Lower leg skin (tissue), 4 donors: ENCODE measurements at places on chromosomes 16 and 17.

- peak; percentile 49 for DNase-seq
These were observed 11.5 kb downstream of the KCNG4 start for GRCh38 chr16:84228256-84228838.

- no peak for DNase-seq
These were observed 177.2 kb downstream of the ENGASE start for GRCh38 chr17:79251824-79252223.

GRCh38 chr17:73623818-73624217 is 20.4 kb downstream of the SDK2 start:
- no peak for DNase-seq

DNA sequence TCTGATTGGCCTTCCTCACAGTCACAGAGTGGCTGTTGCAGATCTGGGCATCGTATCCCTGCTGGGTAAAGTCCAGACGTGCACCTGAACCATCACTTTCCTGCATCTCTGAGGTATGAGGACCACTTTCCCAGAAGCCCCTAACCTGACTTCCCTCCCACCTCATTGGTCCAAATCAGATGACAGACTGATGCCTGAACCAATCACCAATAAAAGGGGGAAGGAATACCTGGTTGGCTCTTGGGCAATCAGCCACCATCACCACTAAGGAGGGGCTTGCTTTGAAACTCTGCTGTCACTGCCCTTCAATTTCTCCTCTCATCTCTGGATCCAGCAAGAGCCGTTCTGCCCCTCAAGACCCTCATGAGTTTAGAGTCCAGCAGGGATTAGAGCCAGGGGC is 13.6 kb upstream of the WFDC1 start:
- no peak for DNase-seq

DNA sequence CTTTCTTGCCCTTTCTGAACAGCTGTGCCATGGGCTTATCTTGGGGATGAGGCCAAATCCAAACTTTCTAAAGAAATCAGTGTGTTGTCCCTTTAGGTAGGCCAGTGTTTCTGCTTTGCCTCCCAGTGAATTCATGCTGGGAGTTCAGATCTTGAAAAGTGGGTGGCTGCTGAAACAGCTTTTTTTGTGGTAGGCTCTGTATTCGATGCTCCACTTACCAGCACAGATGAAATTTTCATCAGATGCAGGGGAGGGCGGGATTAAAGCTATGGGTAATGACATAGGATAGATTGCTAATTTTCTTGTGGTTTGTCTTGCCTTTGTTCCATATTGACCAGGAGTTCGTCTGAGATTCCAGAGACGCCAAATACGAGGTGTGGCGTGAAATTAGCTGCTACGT is 2.8 kb downstream of the SOCS7 start:
- no peak for DNase-seq

- DNase-seq = no peak
These were observed 432.1 kb downstream of the ZFHX3 start for GRCh38 chr16:72615856-72616255.

GRCh38 chr17:64503341-64503740 is 2.7 kb downstream of the DDX5 start:
- no peak for DNase-seq

DNA sequence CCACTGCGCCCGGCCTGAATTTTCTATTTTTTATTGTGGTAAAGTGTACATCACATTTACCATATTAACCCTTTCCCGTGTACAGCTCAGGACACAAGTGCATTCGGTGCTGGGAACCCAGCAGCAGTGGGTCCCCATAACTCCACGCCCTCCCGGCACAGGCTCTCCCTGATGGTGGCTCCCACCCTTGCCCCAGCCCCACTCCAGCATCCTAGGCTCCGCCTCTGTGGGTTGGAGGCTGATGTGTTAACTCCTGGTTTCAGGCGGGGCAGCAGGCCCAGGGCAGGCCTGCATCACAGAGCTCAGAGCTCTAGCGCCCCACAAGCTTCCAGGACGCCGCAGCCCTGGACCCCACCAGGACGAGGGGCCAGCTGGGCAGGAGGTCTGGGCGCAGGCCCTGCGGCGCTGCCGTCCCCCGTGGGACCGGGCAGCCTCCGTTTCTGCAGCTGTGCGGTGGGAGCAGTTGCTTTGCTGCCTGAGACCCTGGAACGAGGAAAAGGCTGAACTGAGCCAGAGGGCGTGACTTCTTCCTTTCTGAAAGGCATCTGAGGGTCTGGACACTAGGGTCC is 19.6 kb downstream of the ZFPM1 start:
- DNase-seq = no peak

- DNase-seq = no peak
These were observed 134.2 kb downstream of the MGAT5B start for GRCh38 chr17:77002103-77003045.

DNA sequence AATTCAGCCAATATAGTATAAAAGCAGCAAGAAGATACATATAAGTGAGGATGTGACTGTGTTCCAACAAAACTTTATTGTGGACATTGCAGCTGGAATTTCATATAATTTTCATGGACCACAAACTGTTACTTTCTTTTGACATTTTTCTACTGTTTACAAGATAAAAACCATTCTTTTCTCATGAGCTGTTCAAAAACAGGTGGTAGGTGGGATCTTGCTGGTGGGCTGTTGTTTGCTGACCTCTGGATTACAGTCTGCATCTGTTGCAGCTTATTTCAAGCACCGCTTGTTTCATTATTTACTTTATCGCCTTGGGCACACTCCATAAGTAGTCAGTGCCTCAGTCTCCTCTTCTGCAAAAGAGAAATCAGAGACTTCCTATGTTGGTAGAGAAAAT is 99.5 kb downstream of the CDH13 start:
- DNase-seq = no peak

- peak; percentile 39 for DNase-seq
These were observed 3.4 kb downstream of the HS3ST3B1 start for GRCh38 chr17:14304222-14304772.

DNA sequence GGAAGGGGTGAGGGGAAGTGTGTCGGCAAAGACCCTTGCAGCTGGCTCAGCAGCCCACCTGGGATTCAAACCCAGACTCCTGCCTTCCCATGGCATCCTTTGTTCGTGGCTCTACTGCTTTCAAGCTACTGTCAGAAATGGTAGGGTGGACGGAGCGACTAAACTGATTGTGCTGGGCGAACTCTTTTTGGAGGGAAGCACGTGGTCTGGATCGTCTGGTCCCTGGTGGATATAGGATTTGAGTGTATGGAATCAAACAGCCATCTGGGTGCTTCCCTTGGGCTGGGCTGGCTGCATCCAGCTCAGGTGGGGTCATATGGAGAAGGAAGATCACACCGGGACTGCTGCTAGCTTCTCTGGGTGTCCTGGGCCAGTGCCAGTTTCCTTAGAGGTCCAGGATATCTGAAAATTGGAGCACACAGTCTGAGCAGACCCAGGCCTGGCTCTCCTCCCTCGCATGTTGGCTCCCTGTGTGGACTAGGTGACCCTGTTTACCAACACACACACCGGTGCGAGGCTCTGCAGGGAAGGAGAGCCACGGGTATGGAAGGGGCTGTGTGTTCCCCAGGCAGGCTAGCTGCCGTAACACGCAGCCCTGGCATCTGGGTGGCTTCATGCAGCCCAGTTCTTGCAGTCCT is 8.6 kb downstream of the CMIP start:
- no peak for DNase-seq

- DNase-seq = no peak
These were observed 186.6 kb downstream of the WWOX start for GRCh38 chr16:78286065-78286464.

- DNase-seq = no peak
These were observed 91.1 kb downstream of the C17orf67 start for GRCh38 chr17:56742601-56743000.

GRCh38 chr17:28563475-28563874 is 7.8 kb downstream of the PIGS start:
- DNase-seq = no peak
